ENCODE measurements at places on chromosomes 4 and X.

- DNase-seq = no peak
These were observed 175.8 kb downstream of the QDPR start for GRCh38 chr4:17336069-17336468.

DNA sequence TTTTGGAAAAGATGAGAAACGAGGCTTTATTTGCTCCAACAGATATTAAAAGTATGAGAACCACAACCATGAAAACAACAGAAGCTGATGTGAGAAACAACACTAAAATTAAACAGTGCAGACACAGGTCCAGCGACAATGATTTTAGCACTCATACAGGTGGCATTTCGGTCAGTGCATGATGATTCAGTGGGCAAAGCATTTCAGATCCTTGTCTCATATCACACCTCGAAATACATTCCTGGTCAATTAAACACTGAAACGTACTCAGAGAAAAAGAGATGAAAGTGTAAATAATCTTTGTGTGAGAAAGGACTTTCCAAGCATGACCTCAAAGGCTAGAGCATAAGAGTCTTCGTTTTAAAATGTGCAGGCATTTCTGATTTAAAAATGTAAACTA is 85.2 kb downstream of the ACOX3 start:
- DNase-seq = no peak

DNA sequence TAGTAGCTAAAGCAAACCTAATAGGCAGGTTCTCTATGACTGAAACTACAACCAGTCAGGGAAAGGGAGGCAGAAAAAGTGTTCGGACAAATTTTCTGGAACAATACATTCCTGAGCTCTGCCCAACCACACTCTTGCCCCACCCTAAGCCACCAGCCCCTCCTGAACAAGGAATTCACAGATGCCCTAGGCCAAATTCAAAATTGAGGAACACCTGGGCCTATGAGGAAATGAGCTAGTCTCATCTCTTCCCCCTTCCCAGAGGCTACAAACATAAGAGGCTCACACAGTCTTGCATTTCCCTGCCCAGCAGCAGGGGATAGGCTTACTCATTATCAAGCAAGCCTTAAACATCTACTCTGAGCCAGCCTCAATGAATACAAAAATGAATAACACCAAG is 284.7 kb downstream of the ZNF674 start:
- DNase-seq = no peak

DNA sequence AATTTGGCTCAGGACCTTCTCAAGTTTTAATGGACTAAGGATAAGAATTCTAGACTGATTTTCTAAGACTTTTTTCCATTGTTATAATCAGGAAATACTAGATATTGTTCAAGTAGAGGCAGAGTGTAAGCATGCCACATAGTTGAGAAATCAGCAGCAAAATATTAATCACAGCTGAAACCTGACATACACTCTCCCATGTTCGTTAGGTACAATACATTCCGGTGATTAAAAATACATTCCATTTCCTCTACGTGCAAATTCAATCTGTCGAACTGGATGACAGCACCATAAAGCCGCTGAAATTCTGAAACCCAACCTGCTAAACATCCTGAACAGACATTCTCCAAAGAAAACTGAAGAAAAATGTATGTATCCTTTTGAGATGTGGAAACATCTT is 587.6 kb upstream of the DIPK2B start:
- DNase-seq = no peak

DNA sequence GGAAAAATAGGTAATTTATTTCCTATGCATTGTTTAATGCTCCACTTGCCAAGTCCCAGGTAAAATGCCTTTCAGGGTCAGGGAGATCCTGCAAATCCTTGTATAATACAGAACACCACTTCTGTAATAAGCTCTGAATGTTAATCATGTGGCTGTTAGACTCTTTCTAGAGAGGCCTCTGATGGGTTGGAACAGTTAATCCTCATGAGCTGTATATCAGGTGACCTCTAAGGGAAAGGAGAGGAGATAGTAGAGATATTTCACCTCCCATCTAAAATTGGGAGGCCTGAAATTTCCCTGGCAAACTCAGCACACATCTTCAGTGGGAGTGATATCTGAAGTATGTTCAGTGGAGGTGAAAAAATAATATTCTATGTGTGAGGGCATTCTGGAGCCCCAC is 210.6 kb upstream of the WDFY3 start:
- DNase-seq = no peak

GRCh38 chr4:173214231-173214630 is 45.6 kb downstream of the GALNT7 start:
- no peak for DNase-seq

DNA sequence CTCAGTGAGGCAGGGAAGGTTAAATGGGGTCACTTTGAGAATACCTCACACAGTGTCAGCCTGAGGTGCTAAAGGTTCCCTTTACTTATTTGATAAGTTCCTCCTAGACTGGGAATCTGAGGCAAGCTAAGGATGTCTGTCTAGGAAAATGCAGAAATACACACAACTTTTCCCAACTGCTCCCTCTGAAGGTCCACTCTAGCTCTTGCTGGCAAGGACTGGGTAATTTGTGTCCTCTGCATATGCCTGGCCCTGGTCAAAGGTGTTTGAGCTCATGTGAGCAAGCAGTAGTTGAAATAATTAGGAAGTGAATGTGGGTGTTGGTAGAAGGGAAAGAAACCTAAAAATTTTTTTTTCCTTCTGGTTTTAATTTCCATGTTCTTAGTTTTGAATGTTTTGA is 21.3 kb downstream of the TXLNG start:
- no peak for DNase-seq
